ENCODE measurements at places on chromosomes 6 and 20.

DNA sequence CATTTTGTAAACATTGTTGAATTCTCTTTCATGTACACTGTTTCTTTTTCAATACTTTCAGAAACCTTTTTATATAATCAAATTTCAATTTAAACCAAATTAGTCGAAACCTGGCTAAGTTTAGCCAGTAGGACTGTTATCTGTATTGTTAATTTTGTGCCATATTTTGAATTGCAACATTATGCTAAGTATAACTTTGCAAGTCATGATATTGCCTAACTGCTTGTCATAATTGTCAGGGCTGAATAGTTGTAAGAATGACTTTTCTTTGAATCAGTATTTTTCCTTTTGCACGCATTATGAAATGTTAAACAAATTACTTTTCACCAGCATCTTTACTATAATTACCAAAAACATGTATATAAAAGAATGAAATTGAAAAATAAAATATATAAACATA, 82.7 kb downstream of the SAMD3 start:
- no peak for DNase-seq

DNA sequence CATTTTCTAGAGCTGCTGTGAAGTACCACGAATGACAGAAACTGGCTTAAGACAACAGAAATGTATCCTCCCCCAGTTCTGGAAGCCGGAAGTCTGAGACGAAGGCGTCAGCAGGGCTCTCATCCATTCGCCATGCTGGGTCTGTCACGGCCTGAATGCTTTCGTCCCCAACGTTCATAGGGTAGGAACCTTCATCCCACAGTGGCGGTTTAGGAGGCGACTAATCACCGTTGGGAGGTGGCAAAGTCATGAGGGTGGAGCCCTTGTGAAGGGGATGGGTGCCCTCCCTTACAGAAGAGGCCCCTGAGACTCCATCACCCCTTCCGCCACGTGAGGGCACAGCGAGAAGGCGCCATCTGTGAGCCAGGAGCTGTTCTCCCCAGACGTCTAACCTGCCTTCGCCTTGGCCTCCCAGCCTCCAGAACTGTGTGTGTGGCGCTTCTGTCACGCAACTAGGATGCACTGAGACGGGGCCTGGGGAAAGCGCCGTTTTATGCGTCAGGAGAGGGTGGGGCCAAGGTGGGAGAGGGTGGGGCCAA, 250.3 kb downstream of the TTLL2 start:
- DNase-seq = no peak

DNA sequence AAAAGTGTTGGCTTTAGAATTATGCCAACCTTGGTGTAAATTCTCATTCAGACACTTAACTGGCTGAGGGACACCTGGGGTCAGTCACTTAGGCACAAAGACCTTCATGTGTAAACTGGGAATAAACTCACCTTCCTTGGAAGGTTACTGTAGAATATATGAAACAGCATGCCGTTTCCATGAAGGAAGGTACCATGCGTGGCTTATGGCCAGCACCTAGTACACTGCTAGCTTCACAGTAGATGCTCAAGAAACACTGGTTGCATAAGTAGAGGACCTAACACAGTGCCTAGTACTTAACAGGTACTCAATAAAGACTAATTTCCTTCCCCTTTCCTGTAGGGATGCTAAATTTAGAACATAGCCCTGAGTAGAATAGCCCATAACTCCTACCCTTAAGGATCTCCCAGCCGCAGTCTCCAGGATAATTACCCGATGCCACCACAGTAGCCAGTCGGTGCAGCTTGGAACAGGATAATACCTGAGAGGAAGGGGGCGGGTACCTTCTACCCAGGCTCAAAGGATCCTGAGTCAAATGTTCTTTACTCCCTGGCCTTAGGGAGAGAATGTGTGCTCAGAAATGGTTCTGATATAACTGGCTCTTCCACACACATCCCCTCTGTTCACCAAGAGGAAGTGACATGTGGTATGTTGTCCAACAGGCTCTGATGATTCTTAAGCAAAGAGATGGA, 3.6 kb downstream of the BCL2L1 start:
- no peak for DNase-seq

DNA sequence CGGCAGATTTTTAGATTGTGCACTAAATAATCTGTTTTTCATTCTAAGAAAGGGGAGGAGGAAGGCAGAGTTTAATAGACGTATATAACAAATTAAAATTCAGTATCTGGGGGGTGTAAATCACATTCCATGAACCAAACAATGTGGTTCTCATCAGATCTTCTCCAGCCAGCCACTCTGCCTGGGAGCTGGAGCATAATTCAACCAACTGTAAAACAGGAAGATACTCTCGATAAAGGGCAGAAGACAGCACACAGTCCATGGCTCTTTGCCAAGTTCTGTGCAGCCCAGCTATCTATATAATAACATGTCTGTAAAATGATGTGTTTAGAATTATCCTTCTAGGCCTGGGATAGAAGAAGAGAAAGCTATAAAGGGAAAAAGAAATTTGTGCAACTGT, 289.9 kb upstream of the ZFP64 start:
- DNase-seq = no peak

DNA sequence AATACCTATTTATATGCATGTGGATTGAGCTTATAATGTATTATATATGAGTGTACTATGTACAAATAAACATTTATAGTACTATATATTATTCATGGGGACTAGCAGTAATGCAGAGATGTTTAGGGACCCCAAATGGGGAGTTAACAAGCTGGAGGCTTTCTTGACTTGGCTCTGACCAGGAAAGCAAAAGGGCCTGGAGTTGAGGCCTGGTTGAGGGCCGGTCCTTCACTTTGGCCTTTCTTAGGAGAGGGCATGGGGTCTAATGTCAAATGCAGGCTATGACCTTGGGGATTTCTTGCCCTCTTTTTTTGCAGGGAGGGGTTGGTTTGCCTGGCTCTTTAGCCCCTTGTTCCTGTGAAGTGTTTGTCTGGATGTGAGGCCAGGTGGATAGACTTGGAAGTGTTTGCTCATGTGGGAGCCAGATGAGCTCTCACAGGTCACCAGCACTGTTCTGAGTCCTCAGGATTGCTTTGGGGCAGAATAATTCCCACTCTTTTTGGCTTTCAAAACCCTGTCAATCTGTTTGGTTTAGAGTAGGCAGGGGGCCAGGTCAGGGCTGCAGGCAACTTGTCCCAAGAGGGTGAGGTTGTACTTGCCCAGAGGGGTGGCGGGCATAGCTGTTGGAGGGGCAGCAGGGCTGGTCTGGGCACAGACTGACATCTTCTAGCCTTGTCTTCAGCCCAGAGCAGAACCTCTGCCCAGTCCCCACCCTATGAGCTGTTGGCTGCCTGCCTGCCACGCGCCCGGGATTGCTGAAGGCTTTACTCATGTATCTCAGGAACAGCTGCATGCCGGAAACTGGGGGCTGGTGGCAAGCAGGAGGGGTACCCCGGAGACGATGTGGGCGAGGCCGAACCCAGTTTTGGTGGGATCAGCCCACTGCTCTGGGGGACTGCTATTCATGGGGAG, 14.6 kb downstream of the TJAP1 start:
- no peak for DNase-seq

GRCh38 chr20:415820-416322, 7.8 kb downstream of the RBCK1 start:
- no peak for DNase-seq

DNA sequence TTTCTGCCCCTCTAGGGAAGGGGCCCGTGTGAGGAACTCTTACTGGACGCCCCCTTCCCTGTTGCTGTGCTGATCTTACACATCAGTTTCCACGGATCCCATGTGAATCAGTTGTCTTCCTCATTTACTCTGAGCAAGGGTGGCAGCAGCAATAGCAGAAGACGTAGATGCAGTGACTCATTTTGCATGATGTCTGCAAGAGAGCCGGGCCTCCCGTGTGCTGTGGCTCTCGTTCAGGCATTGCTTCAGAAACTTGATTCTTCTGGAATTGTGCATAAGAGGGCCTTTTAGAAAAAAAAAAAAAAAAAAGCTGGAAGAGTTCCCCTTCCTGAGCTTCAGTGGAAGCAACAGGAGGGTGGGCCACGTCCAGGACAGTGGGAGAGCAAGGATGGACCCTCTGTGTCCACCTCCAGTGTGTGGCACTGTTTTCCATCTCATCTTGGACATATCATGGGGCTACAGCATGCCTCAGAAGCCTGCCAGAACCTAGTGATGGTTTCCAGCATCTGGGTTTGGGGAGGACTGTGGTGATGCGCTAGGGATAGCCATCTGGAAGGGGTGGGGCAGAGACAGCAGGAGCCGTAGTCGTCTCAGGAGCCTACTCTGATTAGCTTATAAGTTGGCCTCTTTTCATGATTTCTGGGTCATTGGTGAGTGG, 62.1 kb downstream of the FOXO3 start:
- DNase-seq = no peak

GRCh38 chr6:84166395-84166794, 61.0 kb downstream of the CEP162 start:
- DNase-seq = no peak

DNA sequence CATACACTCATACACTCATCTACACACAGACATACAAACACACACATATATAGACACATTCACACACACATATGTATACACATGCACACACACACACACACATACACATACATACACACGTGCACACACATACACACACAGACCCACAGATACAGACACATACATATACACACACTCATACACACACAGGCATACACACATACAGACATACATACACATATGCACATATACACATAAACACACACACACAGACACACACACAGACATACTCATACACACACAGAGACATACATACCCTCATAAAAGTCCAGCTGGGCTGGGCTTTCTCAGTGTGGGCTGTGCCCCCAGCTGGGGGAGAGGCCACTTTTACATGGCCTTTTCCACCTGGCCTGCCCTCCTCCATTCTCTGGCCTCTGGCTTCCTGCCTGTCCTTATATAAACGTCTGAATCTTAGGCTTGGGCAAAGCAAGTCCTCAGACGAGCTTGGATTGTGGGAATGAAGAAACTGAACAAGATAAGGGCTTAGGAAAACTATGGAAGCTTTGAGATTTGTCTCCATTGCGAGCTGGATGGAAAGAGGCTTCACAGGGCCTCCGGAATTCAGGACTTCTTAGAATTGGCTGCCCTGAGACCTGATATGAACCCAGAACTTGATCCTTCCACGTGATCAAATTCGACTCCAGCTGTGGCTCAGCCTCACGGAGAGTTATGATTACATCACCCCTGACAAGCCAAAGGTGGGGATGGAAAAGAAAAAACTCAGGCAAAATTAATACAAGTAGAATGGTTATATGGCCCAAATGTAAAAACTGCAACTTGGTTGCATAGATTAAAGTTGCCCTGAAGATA, 22.5 kb upstream of the CST3 start:
- DNase-seq = no peak

DNA sequence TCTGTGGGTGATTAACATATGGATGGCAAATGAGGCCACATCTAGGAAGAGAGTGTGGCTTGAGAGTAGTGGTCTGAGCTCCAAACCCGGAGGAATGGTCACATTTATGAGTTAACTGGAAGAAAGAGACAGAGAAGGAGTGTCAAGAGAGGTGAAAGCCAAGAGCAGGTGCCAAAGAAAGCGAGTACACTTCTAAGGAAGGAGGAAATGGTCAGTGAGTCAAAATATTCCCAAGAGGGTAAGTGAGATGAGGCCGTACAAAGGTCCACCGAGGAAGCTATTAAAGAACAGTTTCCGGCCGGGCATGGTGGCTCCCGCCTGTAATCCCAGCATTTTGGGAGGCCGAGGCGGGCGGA, 104.5 kb upstream of the RNF24 start:
- no peak for DNase-seq

GRCh38 chr6:44797746-44798145, 410.2 kb downstream of the CDC5L start:
- no peak for DNase-seq

- DNase-seq = no peak
Measured at GRCh38 chr6:33080127-33081089, 4.6 kb downstream of the HLA-DPB1 start.

DNA sequence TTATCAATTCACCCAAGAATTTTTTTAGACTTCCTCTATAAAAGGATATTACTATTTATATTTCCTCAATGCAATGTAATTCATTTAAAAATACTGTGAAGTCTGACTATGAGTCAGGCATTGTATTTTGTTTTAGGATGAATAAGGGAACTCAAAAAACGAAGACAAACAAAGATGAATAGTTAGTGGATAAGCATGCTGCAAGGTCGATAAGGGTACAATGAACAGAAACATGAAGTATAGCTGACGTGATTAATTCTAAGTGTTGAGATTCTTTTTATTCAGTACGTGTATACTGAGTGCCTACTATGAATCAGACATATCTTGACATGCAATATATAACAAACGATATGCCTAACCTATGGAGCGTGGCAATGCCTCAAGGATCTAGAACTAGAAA, 105.4 kb downstream of the PDE10A start:
- no peak for DNase-seq

DNA sequence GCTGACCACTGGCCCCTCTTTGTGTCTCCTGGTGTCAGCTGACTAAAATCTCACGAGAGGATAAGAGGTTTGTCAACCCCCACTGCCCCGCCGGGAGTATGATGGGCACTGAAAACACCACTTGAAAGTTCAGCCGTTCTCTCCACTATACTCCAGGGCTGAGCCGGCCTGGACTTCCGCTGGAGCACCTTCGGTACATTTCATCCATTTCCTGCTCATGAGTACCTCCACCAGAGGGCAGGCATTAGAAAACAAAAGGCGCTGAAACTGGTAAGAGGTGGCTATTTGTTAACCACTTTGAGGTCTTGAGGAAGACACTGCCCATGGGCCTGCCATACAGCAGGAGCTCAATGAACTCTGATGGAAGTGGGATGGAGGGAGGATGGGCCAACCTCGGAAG, 17.9 kb upstream of the ANKRD60 start:
- no peak for DNase-seq

DNA sequence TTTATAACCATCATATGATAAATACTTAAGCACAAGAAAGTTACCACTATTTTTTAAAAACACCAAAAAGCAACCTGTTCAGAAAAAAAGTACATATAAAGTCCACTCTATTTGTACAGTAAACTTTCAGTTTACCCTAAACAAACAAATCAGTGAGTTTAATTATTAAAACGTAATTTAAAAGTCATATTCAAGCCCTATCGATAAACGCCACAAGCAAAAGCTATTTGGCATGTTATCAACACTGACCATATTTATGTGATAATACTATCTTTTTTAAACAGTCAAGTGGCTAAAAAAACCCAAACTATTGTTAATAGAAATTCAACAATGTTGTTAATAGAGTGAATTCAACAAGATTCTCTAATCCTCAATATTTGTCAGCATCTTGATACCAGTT, 1.9 kb downstream of the KATNA1 start:
- no peak for DNase-seq

GRCh38 chr6:37972994-37973757, 153.6 kb downstream of the ZFAND3 start:
- no peak for DNase-seq

DNA sequence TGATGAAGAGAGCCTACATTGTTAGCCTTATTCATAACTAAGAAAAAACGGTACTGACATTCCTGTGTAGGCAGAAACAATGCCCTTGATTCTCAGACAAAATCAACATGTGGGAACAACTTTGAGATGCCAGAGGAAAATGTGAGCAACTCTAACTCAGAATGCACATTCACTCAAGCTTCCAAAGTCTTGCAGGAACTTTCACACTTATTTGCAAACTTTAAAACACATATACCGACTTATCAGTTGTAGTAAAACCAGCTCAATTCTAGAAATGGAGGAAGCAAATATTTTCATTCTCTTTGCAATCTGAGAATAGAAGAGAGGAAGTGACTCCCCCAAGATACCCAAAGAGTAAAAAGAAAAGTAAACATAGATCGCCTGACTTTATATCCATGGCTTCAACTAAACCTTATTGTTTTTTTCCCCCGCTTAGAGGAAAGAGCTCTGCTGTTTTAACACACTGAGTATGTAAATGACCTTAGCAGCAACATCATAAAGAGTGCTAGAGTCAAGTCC, 117.6 kb downstream of the EPB41L2 start:
- DNase-seq = no peak

GRCh38 chr6:163579880-163580295, 165.4 kb downstream of the QKI start:
- DNase-seq = no peak
